ENCODE measurements at places on chromosomes 6 and 20.

DNA sequence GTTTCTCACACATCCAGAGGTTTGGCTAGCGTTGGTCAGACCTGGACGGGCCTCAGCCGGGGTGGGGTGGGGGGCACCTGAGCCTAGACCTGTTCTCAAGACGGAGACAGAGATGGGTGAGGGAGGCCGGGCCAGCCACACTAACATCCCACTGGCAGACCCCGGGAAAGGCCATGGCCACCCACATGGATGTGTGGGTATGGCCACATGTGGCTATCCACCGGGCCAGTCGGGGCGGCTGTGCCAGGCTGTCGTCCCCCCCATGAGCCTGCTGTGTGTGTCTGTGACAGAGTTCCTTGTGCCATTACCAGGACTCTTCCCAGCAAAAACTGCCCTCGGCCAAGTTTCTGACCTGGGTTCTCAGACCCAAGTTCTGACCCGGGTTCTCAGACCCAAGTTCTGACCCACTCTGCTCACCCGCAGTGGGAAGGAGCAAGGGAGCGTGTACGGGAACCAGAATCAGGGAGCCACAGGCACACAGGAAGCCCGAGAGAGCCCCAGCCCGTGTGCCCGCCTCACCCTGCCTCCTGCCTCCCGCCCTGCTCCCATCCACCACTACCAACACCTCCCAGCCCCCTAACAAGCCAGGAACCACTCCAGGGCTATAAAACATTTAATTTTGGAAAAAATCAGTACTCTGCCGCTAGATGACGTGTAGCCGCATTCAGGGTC lies 255.5 kb downstream of the TAF4 start:
- DNase-seq: no peak

- no peak for DNase-seq
Measured at GRCh38 chr20:11851646-11852045, 66.0 kb upstream of the BTBD3 start.

DNA sequence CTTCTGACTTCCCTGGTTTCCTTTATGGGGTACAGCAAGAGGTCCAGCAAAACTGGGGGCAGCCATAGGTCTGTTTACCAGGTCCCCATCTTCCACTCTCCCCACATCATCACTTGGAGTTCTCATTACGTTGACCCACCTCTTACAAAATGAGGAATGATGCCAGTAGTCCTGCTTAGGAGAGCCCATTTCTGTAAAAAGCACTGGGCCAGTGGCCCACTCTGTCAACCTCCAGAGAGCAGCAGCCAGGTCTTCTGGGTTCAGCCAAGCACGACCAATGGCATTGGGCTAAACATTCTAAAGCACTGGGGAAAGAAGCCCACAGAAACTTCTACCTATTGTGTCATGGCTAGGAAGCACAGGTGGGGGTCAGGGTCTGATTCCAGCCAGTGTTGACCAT lies 13.9 kb downstream of the ZC3H12D start:
- no peak for DNase-seq

- DNase-seq: no peak
Measured at GRCh38 chr20:25571817-25572216, 13.5 kb downstream of the NINL start.

GRCh38 chr6:112683106-112683505 lies 336.0 kb downstream of the RFPL4B start:
- DNase-seq: no peak

DNA sequence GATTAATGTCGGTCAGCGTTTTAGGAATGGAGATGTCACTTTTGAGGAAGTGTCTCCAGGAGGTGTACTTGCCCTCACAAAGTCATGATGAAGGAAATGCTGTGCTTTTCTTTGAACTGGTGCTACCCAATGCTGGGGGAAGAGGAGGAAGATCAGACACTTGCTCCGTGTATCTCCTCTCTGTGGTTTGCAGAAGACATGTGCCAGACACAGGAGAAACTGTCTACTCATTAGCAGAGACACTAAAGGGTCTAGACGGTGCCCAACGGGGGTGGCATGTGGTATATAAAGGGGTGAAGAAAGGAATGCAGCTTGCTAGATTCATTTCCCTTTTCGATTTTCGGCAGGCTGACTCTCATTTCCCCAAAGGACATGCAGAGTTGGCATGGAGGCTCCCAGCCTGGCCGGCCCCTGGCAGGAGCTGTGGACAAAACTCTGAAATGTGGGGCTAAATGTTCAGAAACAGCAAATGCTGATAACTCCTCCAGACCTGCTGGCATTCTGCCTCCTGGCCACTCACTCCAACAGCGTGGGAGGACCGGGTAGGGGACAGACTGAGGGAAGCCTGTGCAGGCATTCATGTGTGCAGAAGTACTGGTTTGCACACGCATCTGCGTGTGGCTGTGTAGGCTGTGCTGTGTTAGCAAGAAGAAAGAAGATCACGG lies 59.6 kb upstream of the QKI start:
- peak; percentile 66 for DNase-seq

- no peak for DNase-seq
Measured at GRCh38 chr6:32047539-32047854, 9.3 kb downstream of the CYP21A2 start.

DNA sequence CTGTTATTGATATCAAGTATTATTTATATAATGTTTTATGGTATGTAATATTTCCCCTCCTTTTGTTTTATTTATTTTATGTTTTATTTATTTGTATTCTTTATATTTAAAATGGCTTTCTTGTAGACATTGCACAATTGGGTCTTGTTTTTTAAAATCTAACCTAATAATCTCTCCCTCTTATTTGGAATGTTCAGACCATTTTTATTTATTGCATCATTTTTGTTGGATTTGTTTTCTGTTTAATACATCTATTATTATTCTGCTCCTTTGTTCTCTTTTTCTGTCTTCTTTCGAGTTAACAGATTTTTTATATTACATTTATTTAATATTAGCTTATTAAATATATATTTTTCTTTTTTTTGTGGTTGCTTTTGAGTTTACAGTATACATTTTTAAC lies 43.1 kb upstream of the SLC35B3 start:
- no peak for DNase-seq

GRCh38 chr6:35919085-35919826 lies 1.6 kb downstream of the SRPK1 start:
- DNase-seq: peak; percentile 68

DNA sequence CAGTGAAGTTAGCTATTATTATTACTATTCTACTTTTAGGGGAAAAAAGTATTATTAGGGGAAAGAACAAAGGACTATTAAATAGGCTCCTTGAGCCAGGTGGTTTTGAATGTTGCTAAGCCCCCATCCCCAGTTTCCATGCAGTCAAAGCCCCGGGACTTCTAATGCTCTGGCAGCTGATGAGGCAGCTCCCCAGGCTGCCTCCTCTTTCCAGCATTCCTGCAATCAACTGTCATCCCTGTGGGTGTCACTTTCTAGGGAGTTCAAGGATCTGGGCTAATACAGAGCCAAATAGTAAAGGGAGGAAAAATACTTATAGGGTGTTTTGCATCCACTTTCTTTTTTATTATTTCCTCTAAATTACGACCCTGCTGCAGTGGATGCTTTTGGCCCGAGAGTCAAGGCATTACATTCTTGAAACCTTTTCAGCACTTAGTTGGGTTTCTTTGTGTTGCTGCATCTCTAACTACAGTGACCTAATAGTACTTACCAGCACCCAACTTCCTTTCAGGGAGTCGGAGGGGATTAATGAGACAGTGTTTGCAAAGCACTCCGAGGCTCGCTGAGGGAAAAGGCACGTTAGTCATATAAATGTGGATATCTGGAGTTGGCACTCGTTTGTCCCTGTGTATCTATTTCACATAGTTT lies 303.9 kb upstream of the MAP3K7 start:
- no peak for DNase-seq

- peak; percentile 79 for DNase-seq
Measured at GRCh38 chr6:24858177-24858653, 59.5 kb upstream of the ARMH2 start.

DNA sequence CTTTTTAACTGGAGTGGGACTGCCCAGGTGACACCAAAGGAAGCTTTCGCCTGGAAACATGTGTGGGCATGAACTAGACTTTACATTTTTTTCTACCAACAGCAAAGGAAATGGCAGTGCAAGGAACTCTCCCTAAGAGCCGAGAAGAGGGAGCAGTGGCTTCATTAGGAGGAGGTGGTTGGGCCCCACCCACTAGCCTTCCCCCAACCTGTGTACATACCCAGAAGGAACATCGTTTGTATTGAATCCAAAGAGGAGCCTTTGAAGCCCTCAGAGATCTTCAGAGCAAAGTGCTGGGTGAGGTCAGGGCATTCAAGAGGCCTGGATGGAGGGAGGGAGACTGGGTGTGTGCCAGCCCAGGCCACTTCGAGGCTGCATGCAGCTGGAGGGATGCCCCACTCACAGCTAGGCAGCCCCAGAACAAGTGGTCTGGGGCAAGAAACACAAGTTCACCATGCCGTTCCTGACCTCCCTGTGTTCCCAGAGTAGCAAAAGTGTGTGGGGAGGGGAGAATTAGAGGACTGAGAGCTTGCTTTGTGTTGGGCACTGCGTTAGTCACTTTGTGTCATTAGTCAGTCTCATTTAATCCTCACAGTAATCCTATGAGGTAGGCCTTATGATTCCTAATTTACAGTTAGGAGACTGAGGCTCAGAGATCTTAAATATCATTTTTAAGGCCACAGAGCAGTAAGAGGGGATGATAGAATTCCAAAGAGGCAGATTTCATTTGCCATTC lies 191.6 kb upstream of the SUPT3H start:
- no peak for DNase-seq

GRCh38 chr20:34104059-34104458 lies 8.0 kb downstream of the EIF2S2 start:
- no peak for DNase-seq

DNA sequence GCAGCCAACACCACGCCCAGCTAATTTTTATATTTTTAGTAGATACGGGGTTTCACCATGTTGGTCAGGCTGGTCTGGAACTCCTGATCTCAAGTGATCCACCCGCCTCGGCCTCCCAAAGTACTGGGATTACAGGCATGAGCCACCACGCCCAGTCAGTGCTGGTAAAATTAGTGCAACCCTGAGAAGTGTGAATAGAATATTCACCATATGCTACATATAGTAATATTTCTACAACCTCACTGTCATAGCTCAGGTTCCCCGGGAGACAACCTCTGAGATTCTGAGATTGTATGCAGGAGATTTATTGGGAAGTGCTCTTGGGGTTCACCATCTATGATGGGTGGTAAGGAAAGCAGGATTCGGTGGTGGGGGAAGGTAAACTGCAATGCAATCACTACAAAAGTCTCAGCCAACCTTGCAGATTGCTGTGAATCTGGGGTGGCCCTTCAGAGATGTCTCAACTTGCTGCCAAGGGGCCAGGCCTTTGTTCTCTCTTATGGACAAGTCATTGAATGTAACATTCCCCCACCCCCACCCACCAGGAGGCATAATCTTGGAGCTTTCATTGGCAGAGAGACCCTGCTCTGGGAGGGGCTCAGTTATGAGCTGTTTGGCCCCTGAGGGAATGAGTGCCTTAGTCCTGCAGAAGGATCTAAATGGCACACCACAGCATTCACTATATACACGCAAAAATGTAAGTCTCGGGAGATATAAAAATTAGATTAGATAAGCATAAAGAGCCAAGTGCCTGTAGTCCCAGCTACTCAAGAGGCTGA lies 34.0 kb upstream of the SEC63 start:
- DNase-seq: no peak

DNA sequence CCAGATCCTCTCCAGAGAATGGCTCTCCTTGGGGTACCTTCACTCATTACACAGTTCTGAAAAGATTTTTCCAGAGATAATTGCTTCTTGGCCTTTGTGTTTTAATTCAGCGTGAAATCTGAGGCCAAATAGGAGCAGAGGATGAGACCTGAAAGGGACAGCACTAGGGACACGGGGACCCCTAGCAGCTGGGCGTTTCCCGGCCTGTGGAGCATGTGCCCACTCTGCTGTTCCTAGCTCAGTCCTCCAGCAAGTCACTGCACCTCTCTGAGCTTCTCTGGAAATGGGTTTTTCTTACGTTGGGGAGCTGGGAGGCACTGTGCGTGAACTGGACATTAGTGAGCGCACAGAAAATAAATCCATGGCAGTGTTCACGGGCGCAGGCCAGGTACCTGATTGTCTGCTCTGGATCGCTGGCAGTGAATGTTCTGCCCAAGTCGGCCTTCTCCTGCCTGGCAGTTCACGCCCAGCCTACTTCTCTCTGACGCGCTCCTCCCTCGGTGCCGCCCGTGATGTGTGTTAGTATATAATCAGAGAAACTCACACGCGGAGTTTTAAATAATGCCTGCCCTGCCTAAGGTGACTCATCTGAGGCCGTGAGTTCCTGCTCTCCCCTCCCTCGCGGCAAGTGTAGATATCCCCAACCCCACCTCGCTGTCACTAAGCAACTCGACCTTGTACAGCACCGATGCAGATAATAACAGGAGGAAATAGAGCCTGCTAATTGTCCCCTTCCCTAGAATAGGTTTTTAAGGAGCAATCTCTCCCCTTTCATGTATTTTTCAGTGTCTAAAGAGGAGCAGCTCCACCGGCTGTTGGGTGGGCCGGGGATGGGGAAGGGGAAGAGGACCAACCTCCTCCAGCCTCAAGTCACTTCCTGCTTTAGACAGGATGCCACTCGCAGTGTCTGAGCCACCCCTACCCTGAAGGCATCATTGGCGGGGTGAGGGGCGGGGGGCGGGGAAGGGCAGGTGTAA lies 2.7 kb upstream of the TUBB2A start:
- DNase-seq: no peak

DNA sequence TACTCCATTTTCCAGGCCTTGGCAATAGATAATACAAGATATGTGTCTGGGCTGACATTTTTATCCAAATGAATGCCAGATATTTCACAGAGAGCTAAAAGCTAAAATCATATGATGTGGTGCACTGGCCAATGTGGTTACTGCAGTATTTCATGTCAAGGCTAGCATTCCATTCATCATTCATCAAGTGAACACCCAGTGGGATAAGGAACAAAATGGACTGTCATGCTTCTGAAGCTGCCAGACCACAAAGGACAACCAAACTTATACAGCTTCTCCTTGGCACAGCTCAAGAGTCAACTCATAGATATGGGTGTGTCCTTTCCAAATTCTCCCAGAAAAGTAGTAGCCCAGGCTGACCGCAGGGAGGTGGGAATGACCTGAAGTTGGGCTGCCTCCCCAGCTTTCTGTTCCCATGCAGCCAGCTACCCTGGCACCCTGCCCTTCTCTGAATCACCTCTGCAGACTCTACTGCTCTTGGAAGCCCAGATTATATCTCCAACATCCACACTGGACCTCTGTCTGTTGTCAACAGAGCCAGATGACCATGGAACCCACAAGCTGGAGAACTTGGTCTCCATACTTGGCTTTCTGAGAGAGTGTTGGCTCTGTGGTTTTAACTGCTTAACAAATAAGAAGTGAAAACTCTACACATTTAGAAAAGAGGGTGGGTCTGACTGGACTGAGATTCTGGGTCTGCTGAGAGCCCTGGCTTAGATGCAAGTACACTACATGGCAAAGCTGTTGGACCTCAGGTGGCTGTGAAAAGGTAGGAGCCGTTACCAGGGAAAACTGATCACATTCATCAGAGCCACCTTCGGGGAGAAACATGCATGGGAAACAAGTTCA lies 122.8 kb downstream of the ALDH8A1 start:
- no peak for DNase-seq

- DNase-seq: no peak
Measured at GRCh38 chr6:122365775-122366403, 33.6 kb upstream of the HSF2 start.

- DNase-seq: no peak
Measured at GRCh38 chr6:90758741-90759140, 171.9 kb upstream of the MAP3K7 start.

Measured in HL-60 (cell line).